ENCODE measurements at places on chromosomes 12 and 14.

DNA sequence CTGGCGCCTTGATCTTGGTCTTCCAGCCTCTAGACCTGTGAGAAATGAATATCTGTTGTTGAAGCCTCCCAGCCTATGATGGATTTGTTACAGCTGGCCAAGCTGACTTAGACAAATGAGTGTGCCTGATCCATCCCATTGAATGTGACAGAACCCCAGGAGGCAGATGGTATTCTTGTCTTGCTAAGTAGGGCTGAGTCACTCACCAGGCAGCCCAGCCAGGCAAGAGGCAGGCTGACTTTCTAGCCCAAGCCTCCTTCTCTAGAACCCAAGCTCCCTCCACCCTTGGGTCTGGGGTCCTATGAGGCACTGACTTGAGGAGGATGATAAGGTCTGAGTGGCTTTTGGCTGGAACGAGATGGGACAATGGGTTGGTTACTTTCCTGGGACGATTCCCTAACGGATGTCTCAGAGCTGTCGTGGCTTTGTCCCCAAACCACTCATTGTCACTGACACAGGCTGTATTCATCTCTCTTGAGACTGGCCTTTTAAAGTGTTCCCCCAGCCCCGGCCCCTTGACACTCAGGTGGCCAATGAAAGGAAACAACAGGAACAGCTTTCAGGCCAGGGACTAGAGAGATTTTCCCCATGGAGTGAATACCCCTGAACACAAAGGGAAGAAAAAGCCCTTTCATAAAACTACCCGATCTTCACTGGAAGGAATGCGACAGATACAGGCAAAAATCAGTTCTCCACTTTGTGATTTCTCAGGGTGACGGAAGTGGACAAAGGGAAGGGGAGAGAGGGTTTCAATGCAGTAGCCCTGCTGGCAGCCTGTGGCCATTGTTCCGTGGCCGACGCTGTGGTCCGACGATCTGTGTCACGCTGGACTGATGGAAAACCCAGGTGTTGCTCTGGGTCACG, 264.2 kb downstream of the AACS start:
- DNase-seq = no peak

- DNase-seq = no peak
Observed at GRCh38 chr12:111747333-111747732, 19.4 kb upstream of the ALDH2 start.

DNA sequence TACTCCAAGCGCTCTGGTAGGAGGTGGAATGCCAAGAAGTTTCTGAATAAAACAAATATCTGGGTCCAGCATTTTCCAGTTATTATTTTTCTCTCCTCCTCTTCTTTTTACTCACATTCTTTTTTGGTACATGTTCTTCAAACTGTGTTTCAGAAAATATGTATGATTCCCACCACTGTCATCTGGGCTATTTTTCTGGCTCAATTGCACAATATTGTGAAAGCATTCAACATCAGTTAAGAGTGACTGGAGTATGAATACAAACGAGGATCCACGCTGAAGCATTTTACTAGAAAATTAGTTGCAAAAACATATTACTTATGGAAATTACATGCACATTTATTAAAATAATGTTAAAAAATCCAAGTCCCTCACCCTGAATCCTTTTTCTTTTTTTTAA, 61.5 kb downstream of the KCNMB4 start:
- no peak for DNase-seq

DNA sequence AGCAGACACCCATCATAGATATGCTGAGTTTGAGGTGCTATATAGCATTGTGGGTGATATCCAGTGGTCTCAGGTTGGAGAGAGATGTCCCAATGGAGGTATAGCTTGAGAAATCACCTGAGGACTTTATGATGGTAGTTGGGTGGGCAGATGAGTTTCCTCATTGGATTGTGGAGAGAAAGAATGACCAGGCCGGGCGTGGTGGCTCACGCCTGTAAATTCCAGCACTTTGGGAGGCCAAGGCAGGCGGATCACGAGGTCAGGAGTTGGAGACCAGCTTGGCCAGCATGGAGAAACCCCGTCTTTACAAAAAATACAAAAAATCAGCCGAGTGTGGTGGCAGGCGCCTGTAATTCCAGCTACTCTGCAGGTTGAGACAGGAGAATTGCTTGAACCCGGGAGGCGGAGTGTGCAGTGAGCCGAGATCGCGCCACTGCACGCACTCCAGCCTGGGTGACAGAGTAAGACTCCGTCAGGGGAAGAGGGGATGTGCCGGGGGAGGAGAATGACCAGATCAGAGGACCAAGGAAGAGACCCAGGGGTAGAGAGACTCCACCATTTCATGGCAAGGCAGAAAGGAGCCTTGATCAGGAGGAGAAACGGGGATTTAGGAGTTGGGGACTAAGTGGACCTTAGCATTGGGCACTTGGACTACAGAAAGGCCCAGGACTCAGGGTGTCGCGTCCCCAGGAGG, 757 bp upstream of the PCK2 start:
- no peak for DNase-seq

- no peak for DNase-seq
Observed at GRCh38 chr12:12883369-12884001, 7.9 kb upstream of the GPRC5A start.

- DNase-seq = no peak
Observed at GRCh38 chr14:22648506-22648905, 4.4 kb upstream of the OR6J1 start.

DNA sequence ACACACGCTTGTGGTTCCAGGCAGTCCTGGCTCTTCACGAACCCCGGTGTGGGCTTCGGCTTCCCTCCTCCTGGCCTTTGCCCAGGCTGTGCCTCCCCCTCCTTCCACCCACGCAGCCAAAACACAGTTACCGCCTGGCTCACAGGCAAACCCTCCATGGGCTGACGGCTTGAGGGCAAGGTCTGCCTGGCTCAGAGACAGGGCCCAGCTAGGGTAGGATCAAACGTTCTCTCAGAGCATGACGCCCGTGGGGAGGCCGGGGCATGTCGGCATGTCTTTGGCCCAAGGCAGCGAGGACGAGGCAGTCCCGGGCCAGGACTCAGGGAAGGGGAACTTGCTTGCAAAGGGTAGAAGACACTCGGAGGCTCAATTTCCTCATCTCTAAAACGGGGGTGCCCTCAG, 2.1 kb downstream of the SLC25A47 start:
- no peak for DNase-seq

- no peak for DNase-seq
Observed at GRCh38 chr14:94582199-94582750, 1.0 kb downstream of the SERPINA5 start.

DNA sequence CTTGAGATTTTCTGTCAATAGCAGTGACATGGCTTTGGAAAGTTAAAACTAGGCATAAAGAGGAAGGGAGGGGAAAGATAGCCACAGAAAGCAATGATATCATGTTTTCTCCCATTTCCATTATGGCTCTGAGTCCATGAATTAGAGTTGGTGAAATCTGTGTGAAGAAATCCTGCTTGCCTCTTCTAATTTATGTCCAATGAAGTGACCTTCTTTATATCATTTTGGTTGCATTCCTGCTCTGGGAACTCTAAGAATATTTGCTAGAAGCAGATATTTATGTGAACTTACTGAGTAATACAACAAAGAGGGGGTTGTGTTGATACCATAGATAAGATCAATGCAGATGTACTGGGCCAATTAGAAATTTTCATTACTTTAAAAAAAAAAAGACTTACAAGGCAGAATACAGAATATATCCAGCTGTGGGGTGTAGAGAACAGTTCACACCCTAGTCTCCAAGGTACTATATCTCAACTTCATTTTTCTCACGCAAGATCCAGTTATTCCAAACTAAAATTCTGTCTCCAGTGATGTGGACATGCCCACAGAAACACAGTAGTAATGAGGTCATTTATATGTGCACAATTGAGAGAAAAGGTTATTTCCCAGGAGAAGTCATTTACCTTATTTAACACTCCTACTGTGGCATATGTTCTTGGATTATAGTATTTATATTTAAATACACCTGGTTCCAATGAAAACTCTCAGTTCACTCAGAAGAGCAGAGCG, 51.5 kb upstream of the KCNJ8 start:
- no peak for DNase-seq

DNA sequence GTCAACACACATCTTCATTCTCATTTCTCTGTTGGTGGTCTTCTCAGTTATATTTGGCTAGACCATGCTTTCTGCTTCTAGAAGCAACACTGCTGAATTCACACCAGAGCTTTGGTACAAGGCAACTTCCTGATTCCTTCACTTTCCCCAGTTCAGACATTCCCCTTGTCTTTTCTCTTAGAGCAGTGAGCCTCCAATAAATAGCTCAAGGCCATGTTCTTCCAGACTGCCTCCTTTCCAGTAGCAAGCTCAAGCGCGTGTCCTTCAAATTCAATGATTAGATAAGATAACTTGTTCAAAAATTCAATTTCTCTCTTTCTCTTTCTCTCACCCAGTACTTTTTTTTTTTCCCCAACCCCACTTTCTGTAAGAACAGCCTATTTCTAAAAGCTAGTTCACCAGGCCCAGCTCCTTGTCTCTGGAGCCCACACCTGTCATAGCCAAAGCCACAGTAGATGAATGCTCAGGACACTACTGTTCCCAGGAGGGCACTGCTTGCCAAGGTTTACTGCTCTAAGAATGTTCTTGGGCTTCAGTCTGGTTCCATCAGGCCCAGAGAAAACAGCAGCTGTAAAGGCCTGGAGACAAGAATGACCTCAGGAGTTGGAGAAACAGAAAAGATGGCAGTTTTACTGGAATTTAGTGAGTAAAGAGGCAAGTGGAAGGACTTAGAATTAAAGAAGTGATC, 17.7 kb downstream of the TBK1 start:
- no peak for DNase-seq

DNA sequence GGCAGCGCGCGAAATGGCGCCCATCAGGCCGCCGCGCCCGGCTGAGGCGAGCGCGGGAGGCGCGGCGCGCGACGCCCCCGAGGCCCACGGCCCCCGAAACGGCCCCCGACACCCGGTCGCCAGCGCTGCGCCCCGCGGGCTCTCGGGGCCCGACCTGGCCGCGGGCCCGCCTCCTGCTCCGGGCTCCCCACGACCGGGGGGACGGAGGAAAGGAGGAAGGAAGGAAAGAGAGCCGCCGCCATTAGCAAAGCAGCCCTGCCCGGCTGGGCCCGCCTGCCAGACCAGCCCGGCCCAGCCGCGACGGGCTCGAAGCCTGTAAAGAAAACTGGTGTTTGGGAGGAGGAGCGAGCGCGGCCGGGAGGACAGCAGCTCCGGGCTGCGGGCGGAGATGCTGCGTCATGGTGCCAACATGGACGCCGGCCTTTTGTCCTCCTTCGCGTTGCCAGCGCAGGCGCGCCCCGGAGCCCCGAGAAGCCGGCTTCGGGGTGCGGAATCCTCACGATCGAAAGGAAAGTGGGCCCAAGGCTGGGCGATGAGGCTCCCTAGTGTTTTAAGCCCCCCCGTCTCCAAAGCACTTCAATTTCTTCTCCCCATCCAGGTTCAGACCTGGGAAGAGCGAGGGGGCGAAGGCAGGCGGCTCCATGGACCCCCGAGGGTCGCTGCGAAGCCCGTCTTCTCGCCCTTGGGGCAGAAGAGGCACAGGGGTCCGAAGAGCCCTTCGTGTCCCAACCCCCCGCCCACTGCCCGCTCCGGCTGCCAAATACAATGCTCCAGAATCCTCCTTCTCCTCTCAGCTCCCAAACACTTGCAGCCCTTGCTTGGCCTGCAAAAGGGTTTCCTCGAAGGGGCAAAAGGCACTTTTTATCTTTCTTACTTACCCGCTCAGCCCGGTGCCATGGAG, 2.9 kb upstream of the SETD1B start:
- peak; percentile 36 for DNase-seq

DNA sequence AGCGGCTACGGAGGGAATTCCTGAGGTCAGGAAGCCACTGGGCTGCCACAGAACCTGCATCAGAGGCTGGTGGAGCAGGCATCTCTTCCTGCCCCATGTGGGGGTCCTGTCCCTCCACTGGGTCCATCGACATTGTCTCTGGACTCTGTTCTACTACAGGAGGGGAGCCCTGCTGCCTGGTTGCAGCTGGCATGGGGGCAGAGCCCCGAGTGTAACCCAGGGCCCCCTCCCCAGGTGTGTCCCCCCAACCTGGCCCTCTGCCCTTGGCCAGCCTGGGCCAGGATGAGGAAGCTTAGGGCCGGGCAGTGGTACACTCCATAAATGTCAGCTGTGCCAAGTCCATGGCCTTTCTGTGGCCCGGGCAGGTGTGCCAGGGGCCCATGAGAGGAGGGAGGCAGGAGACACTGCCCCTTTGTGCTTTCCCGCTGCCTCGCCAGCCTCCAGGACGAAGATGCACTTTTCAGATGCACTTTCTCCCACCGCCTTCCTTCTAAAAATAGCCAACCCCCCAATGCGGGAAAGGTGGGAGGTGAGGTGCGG, 4.0 kb upstream of the EXOC3L4 start:
- DNase-seq = no peak

DNA sequence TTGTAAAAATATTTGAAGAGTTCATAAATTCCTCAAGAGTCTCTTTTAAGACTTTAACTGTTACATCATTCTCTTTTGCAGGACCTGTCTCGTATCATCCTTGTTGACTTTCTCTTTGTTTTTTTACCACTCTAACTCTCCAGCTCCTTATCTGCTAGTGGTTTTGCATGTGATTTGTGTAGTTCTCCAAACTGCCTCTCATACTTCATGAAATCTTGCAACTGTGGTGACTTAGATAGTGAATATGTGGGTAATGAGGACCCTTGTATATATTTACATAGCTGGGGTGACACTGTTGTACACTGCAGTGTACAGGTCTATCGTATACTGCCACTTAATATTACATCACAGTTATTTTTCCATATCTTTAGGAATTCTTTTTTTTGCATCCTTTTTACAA, 40.2 kb upstream of the EMP1 start:
- DNase-seq = no peak

GRCh38 chr12:65696227-65696626, 128.1 kb upstream of the HMGA2 start:
- no peak for DNase-seq

DNA sequence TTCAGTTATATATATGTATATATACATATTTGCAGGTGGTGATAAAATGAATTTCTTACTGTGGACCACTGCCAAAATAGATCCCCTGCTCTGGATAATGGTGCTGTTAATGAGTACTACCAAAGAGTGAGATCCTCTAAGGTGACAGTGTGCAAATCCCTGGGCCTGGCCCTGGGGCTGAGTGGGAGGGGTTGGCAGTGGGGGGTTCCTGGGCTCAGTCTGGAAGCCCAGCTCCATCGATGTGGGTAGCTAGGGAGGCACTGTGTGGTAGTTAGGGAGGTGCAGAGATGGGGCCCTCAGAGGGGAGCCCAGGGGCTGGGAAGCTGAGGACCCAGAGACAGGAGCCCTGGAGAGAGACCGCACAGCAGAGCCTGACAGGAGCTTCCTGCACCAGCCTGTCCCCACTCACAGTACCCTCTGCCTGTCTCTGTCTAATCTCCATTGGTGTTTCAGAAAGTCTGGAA, 9.1 kb downstream of the KRT8 start:
- DNase-seq = no peak

DNA sequence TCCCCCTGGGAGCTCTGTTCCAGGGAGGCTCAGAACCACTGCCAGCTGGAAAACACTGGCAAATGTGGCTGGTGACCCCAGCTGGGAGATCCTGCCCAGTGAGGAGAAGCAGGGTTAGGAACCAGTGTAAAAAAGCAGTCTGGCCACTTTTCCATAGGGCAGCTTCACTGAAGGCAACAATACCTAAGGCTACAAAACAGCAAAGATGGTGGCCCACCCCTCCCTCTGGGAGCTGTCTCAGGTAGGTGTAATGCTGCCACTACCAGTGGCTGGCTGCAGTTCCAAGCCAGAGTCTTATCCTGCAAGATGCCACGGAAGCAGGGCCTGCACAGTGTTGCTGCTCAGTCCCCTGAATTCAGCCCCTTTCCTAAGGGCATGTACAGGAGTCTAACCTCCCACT, 50.6 kb upstream of the ANO6 start:
- DNase-seq = no peak

- DNase-seq = peak; percentile 92
Observed at GRCh38 chr14:72926292-72927028, at the start of gene DCAF4. TSS of gene DCAF4 (plus strand) at chr14:72926464. CDS start at chr14:72937979, 11,515 bp downstream.

GRCh38 chr14:65745396-65746190, 333.1 kb downstream of the FUT8 start:
- no peak for DNase-seq
